ENCODE measurements at places on chromosomes 13 and 19. TPM values are rescaled to one million over a fixed set of nuclear protein-coding genes. Genes with fewer than 3 reads are reported as not detected.

- no peak overlapping the region for H3K4me3 ChIP-seq
- DNase-seq: no peak
- no peaks in the 10 kb centered on the region for H3K4me1 ChIP-seq
- H3K27ac ChIP-seq: no peak overlapping the region
- peaks cover 2% of the 10 kb centered on the region for H3K27me3 ChIP-seq
Measured at GRCh38 chr13:22874839-22875238, 305.9 kb upstream of the SGCG start.

GRCh38 chr13:25347151-25347550, 24.6 kb upstream of the ATP8A2 start:
- no peaks in the 10 kb centered on the region for H3K4me1 ChIP-seq
- H3K27ac ChIP-seq: no peak overlapping the region
- H3K36me3 ChIP-seq: peaks cover 11% of the 10 kb centered on the region

- DNase-seq: no peak
- H3K27me3 ChIP-seq: peaks cover 6% of the 10 kb centered on the region
- H3K4me1 ChIP-seq: no peaks in the 10 kb centered on the region
Measured at GRCh38 chr13:106377341-106377740, 158.1 kb downstream of the EFNB2 start.

DNA sequence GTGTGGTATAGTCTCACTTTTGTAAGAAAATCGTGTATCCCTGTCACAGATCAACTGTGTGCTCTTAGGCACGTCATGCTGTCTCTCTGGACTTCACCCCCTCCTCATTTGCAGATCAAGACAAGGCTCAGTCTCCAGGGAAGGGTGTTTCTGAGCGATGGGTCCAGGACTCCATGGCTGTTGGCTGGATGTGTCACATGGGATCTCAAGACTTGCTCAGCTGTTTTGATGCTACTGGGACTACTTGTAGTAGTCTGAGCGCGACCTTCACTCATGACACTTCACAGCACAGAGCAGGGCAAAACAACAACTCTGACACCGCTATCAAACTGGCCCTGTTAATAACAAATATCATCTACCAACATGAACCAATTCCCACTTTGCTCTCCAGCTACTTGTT, 36.2 kb downstream of the SMAD9 start:
- H3K4me3 ChIP-seq: no peak overlapping the region
- H3K4me1 ChIP-seq: no peaks in the 10 kb centered on the region
- peaks cover 7% of the 10 kb centered on the region for H3K27me3 ChIP-seq
- H3K27ac ChIP-seq: no peak overlapping the region
- no peak for DNase-seq
- H3K36me3 ChIP-seq: no peaks in the 10 kb centered on the region

DNA sequence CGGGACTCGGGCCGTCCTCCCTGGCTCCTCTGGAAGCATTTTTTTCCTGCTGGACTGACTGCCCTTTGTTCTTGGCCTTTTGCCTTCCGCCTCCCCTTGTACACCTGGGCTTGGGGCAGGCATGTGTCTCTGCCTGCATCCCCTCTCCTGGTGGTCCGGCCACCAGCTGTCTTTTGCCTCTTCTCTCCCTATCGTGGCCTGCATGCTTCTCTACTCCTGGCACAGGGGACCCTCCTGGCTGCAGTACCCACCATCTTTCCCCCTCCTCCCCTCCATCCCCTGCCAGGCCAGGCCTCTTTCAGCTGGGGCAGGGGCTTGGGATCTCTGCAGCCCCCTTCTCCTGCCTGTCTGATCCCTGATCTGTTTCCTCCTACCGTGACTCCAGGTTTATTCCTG, 12.1 kb downstream of the WTIP start:
- no peaks in the 10 kb centered on the region for H3K4me1 ChIP-seq
- no peak overlapping the region for H3K27ac ChIP-seq
- H3K27me3 ChIP-seq: no peaks in the 10 kb centered on the region
- H3K36me3 ChIP-seq: no peaks in the 10 kb centered on the region
- DNase-seq: no peak

The PSG7 gene
- total RNA-seq: not detected

Measured in activated CD8-positive, alpha-beta T cell treated with anti-CD3 and anti-CD28 coated beads for 36 hours (primary cell).